ENCODE measurements at places on chromosomes 1 and 21.

- DNase-seq = no peak
Observed at GRCh38 chr1:11481019-11481418, 2.1 kb downstream of the DISP3 start.

DNA sequence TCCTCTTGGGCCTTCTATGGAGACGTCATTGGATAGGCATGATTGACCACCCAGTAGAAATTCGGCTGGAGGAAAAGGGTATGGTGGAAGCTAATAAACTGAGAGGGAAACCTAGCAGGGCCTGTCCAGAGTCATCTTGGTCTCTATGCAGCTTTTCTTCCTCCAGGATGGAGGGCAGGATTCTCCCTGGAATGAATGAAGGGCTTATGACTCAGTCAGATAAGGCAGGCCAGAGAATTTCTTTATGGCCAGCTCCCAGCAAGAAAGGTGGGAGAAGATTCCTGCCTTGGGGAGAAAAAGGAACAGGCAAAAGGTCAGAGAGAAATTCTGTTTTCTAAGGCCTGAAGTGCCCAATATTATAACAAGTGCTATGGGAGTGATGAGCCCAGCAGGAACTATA is 17.1 kb downstream of the FBLIM1 start:
- no peak for DNase-seq

- DNase-seq = peak; percentile 98
Observed at GRCh38 chr1:15680561-15681348, 3.4 kb upstream of the PLEKHM2 start.

DNA sequence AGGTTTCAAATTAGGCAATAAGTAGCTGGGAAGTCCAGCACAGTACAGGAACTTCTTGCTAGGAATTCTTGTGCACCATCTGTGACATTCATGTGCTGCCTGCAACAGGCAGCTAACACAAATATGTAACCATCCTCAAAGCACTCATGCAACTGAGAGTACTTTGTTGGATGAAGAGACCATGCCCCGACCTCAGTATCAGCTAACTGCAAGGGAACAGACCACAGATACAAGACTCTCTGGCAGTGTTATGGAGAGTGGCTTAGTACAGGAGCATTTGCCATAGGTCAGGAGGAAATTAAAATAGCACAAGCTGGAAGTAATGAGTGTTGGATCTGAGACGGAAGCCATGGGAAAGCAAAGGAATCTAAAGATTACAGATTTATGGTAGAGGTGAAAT is 123.6 kb downstream of the LRRC53 start:
- DNase-seq = no peak

DNA sequence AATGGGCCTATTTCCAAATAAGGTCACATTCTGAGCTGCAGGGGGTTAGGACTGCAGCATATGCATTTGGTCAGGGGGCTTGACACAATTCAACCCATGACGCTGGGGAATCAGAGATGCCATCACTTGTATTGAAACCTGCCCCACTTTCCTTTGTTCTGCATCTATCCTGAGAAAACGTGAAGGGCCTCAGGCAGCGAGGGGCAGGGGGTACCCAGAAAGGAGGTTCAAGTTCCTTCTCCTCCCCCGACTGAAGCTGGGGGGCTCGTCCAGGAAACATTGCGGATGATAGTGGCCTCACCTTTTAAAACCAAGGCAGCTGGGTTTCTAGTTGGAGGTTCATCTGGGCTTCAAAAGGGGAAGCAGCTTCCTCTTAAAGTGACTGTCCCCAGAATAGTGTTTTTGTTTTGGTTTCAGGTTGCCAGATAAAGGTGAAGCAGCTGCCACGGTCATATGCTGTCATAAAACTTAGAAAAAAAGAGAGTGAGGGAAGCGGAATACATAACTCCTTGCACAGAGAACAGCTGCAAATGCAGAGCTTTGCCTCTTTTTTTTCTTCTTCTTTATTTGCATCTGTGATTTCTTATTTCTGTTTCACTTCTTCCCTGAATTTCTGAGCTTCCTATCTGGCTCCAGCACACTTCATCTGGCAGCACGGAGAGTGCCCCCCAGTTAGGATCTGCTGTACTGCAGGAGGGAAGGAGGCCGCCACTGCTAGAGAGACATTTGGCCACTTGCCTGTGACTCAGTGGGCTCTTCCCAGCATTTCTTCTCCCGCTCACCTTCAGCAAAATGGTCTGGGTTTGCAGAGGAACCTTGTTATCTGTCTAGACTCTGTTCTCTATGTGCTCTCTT is 142.0 kb downstream of the AJAP1 start:
- DNase-seq = no peak
